ENCODE measurements at places on chromosomes 2 and 18.

DNA sequence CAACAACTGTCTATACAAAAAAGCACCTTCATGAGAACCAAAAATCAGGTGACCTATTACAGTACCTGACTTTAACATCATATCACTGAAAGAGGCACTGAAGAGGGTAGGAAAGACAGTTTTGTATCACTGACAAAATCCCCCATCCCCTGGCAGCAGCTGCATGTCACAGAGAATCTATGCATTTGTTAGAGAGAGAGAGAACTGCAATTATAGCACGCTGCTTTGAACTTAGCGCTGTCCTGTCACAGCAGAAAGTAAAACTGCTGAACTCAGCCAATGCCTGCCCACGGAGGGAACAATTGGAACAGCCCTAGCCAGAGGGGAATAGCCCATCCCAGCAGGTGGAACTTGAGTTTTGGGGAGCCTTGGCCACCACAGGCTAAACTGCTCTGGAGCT, 75.1 kb upstream of the NOL4 start:
- DNase-seq = no peak

DNA sequence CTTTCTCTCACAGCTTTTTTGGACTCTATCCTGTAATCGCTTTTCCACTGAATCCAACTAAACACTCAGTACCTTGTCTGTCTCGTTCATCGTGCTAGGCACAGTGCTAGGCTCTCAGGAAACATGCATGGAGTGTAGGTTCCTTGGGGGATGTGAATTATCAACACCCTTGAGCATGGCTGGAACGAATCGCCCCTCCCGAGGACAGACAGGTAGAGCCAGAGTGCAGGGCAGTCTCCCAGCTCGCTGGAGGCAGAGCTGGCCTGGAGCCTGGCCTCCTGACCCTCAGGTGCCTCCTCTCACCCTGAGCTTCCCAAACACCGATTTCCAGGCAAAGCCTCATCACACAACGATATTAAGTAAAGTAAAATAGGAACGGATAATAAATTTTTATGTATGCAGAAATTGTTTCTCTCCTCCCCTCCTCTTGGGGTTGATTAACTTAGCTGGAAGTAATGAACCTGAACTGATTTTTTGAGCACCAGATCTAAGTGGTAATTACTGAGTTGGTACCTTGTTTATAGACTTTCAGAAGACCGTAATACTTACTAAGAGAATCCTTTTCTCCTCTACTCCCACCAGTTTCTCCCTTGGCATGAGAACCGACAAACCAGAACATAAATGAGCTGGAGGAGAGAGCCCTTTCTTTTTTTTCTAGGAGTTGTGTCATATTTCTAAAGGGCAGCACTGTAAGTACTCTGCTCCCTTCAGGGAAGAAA, 90.5 kb downstream of the MSH2 start:
- no peak for DNase-seq

- DNase-seq = no peak
Observed at GRCh38 chr18:63848159-63848558, 39.3 kb upstream of the SERPINB2 start.

DNA sequence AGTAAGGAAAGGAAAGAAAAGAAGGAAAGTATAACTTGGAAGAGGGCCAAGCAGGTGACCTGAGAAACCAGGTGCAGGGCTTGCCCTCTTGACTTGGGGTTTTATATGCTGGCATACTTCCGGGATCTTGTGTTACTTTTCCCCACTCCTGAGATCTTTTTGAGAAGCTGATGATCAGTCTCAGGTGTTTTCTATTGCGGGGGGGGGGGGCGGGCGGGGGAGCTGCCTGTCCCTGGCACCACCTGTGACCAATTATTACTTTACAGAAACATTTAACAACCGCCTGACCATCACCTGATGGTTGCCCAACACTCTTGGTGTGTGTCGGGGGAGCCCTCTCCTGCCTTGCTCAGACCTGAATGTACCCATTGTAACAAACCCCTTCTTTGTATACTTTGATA, 6.9 kb upstream of the CASP10 start:
- DNase-seq = no peak

DNA sequence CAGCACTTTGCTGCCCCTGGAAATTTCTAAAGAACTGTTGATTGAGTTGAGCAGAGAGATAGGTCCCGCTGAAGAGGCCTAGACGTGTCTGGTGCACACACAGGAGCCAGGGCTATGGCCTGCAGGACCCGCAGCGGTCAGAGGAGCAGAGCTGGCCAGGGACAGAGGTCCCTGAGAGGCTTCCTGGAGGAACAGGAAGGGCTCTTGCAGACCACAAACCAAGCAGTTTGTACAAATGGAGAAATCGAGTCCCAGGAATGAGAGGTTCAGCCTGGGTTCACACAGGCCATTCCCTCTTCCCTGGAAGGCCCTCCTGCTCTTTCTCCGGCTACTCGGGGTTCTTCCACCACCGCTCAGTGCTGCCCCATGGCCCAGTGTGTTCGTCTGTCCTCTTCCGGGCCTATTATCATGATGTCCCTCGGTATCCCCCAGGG, 1.2 kb upstream of the BIN1 start:
- DNase-seq = peak; percentile 35

DNA sequence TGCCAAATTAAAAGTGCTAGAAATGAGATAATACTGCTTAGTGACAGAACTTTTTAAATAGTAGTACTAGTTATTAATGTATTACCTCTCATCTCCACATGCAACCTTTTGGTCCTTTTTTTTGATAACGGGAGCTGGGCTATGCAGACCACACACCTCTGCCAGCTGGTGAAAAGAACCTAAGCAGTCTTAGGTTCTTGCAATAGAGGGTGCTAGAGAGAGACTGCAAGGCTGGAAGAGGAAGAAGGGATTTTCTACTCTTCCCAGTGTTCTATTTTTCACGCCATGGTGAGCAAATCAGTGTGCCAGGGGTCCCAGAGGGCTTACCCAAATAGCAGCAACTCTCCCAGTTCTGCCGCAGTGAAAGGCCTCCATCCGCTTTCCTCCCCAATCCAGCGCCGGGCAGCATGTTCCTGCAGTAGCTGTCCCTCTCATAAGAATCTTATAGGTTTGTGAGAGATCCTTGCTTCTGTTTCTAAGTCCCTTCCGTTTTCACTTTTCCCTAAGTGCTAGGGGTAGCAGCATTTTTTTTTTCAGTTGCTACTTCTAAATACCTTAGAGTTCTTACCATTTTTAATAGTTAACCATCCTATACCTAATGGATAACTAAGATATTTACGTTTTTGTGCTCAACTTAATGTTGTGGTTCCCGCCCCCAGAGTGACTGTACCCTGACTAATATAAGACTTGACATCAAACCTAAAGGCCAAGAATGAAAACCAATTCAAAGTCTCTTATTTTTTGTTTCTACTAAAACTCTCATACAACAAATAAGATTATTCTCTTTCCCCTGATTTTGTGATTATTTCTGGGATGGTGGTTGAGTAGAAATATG, 69.4 kb upstream of the UBE2E3 start:
- DNase-seq = no peak

DNA sequence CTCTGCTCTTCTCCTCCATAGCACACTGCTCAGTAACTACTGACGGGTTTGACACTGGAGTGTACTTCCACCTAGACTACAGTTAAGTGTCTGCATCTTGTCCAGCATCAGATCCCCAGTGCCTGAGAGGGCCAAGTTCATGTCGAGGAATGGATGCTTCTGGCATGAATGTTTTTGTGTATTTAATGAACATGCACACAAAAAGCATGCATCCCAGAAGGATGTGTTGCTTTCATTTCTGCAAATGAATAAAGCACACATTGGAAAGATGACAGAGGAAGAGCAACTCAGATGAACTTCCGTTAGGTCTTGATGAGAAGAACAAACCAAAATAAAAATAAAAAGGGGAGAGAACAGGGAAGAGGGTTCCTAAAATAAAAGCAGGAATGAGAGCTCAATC, 27.9 kb downstream of the C2orf49 start:
- DNase-seq = no peak

DNA sequence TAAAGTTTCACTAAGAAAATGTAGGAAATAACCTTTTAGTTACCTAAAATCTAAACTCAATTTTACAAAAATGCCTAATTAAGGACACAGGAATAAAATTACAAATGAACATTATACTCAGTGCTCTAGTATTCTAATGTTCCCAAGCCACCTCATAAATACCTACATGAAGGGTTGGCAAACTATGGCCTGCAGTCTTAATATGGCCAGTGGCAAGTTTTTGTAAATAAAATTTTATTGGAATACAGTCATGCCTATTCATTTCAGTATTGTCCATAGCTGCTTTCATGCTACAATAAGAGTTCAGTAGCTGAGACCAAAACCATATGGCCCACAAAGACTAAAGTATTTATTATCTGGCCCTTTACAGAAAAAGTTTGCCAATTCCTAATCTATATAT, 53.8 kb downstream of the SS18 start:
- no peak for DNase-seq

DNA sequence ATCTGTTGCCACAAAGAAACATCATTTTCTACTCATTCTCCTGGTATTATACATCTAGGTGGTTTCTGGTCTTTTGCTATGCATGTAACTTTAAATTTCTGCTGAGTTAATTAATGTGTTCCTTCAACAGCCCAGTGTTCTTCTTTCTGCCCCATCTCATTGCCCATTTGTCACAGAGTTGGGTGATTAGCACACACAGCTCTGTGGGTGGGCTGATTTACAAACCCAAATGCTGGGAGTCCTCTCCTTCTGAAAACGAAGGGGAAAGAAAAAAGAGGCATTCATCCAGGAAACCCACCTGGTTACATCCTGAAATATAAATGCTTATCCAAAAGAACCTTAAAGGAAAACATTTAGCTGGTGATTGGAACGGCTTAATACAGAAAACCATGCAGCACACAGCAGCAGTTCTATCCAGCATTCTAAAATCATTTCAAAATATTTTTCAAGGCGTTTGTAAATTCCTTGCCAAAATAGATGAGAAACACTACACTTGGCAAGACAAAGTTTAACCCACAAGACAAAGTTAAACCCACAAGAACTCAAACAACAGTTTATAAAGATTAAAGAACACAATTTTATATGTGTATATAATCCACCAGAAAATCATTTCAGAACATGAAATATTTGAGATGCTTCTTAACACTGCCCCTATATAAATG, 177.9 kb downstream of the ANTXR1 start:
- DNase-seq = no peak

DNA sequence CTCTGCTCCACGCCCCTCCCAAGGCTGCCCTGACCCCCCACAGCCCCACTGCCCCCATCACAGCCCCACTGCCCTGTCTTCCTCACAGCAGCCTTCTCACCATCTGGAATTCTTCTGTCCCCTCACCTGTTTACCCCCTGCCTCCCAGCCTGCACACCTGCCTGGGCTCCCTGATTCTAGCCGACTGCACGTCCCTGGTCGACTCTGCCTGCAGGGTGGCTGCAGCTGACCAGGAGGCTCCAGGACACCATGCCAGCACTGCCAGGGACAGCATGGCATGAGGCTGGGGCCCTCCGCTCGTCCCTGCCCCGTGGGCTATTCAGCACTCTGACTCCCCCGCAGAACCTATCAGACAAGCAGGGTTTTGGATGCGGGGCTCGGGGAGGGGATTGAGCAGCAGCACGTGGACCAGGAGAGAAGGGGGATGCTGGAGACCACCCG, 254.1 kb downstream of the HDAC4 start:
- no peak for DNase-seq

DNA sequence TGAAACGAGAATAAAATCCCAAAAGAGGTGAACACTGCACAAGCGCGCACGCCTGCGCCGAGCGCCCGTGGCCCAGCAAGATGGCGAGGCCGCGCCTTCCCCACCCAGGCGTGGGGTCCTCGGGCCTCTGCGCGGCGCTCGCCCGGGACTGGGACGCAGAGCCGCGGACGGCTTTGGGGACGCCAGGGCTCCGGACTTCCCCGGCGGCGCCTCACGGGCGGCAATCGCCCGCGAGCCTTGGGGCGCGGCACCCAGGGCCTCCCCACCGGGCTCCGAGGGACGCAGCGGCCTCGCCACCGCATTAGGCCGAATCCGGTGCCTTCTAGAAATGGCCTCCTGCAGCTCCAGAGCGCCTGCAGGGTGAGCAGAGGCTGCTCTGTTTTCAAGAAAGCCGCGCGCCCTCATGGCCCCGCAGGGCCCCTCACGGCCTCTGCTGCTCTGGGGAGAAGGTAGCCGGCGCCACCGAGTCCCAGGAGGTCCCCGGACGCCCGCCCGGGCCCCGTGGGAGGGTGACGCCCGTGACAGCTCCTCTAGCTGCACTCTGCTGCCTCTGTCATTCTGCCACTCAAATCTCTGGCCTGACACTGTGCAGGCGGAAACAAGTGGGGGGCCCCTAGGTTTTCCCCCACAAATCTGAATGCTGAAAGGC, 35.9 kb upstream of the POMC start:
- no peak for DNase-seq

DNA sequence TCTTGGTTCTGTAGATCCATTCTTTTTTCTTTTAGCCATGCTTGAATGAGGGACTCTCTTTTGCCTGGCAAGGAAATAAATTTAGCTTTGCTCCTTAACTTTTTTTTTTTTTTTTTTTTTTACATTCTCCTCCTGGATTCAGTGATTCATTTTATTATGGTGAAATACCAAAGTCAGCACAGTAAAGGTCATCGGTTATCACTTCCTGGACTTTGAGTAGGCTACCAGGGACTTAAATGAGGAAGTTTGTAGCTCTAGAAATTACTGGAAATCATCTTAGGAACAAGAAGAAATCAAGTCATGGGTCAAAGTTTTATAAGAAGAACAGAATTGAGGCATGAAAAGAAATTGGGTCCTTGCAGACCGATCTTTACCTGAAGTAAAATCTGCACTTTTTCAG, 75.0 kb downstream of the SOCS6 start:
- DNase-seq = no peak

DNA sequence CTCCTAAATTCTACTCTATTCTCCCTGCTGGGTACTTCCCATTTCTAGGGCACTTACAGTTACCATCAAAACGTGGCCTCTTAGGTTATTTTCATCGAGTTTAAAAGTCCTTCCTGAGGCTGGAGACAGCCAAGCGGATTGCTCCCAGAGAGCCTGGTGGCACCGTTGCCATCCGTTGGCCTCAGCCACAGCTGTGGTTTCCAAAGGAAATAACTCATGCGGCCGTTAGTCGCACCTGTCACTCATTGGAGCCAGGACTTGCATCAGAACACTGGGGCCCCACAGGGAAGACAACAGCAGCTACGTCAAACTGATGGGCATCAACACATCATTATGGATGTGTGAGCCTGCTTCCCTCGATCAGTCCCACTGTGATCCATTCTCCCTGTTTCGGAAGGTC, 453.4 kb downstream of the BCL11A start:
- DNase-seq = no peak

DNA sequence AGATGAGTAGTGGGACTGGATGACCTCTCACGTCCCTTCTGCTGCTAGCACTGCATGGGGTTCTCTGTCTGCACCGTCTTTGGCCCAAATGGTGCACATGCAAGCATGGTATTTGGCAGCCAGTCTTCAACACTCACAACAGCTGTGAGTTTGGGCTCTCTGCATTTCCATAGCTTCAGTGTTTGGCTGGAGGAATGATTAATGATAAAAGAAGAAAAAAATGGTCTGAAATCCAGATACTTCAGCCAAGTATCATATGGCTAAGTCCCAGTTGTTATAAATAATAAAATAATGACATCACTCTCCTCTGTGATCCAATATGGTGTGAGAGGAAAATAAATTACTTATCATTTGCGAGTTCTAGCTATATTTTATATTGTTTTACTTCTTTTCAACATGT, 173.3 kb downstream of the DCDC2C start:
- DNase-seq = no peak

DNA sequence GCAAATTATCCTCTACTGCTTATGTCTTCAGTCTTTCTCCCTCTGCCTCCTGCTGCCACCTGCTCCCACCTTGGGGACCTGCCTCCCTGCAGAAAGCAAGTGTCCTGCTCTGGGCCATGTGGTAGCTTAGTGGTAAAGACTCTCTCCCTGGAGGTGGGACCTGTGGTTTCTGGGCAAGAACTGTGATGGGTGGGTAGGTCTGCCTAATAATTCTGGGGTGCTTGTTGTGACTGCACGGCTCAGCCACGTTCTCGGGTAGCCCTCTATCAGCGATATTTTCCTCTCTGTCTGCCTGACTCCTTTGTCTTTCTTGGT, 16.4 kb upstream of the CD28 start:
- DNase-seq = no peak

Data from ovary (tissue), 10 donors.